Activated T-cell treated with anti-CD3 and anti-CD28 coated beads for 1 hour (primary cell): ENCODE measurements at places on chromosomes 7 and 10.

DNA sequence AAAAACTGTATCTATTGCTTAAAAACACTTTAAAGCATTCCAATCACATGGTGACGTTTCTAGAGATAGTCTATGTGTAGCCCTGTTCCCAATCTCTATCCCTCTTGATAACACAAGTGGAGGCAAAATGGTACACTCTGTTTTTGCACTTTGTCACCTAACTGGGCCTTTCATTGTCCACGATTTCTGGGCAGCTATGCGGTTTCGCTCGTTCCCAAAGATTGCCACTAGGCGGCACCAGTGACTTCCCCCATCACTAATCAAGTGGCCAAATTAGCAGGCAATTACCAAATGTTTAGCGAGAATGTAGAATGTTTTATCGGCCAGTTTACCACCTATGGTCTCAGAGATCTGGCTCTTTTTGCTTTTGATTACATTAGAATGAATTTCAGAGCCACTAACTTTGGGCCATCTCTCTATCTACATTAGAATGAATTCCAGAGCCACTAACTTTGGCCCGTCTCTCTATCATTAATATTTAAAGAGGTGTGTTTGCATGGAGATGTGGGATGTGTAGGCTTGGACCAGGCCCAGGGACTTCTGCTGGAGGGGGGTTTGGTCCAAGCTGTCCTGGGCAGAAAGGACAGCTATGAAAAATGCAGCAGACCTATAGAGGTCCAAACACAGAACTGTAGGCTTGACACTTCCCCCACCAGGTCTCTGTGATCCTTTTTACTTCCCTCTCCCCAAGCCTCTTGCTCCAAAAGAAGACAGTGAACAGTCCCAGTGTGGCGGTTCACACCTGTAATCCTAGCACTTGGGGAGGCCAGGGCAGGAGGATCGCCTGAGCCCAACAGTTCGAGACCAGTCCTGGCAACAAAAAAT is 90.1 kb downstream of the EPC1 start:
- DNase-seq = peak; percentile 51

DNA sequence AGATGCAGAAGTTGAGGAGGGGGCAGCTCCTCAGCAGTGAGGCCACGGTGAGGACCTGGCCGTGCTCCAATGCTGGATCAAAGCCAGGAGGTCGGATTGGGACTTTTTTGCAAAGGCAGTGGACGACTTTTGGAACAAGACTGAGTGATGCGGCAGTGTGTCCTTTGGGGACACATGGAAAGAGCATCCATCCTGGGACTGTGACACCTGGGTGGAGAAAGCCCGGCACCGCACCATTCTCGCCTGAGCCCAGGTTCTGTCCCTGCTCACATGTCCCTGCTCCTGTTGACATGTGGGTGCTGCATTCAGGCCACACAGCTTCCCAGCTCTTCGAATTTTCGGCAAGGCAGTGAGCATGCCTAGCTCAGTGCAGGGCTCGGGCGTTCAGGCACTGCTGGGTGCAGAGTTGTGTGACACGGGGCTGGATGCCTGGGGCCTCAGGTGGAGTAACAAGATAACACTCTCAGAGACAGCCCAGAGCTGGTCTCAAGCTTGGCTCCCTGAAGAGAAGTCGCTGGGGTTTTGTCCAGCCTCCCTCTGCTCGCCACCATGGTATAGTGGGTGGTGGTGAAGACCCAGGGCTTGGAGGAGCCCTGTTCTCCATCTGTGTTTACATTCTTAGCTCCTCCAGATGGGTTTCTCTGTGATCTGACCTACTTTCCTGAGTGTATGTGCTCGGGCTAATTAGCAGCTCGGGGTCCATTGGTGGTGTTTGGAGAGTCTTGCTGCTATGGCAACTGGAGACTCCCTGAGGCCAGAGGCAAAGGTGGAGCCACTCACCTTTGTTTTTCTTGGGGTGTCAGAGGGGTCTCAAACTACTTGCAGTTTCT is 111.7 kb upstream of the BTBD16 start:
- no peak for DNase-seq

- no peak for DNase-seq
These were observed 17.4 kb upstream of the KNDC1 start for GRCh38 chr10:133142523-133143199.

DNA sequence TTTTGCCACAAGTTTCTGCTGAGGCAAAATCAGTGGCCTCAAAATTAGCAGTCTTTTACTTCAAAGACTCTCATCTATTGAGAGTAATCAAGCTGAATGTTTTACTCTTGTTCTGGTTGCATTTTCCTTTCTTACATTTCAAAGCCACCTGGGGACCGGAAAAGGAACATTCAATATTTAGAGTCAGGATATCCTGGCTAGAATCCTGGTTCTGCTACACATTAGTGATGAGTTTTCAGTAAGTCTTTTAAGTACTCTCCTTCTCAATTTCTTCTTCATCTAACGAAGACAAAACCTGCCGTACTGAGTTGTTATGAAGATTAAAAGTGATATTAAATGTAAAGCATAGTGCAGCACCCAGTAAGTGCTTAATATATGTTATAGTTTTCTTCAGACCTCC is 52.5 kb downstream of the LAMB4 start:
- DNase-seq = no peak

- no peak for DNase-seq
These were observed 43.1 kb upstream of the CAMK2B start for GRCh38 chr7:44368455-44368854.

DNA sequence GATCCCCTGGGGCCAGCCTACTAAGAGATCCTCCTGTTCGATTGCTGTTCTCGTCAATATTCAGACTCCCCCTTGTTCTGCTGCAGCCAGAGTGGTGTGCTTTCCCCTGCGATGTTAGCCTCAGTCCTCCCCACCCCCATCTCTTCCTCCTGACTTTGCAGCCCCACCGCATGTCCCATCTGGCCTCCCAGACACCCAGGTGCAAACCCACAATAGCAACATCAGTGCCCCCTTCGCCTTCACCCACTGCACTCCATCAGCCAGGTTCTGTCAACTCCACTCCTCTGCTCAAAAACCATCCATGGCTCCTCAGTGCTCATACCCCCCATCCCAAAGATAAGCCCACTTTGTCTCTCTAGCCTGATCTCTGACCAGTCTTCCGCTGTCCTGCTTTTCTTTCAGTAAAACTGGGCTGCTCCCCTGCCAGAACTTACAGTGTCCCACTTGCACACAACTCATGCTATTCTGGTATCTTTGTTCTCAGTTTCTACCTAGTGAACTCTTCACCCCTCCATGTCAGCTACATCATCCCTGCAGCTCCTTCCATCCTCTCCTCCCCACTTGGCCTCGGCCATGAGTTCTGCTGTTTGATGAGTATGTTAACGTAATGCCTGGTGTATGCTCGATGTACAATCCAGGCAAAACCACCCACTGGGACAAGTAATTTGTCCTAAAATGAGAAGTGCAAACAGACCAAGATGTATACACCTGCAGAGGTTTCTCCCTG is 26.6 kb downstream of the COL13A1 start:
- no peak for DNase-seq

GRCh38 chr10:112335111-112335867 is 38.6 kb upstream of the ACSL5 start:
- DNase-seq = no peak

DNA sequence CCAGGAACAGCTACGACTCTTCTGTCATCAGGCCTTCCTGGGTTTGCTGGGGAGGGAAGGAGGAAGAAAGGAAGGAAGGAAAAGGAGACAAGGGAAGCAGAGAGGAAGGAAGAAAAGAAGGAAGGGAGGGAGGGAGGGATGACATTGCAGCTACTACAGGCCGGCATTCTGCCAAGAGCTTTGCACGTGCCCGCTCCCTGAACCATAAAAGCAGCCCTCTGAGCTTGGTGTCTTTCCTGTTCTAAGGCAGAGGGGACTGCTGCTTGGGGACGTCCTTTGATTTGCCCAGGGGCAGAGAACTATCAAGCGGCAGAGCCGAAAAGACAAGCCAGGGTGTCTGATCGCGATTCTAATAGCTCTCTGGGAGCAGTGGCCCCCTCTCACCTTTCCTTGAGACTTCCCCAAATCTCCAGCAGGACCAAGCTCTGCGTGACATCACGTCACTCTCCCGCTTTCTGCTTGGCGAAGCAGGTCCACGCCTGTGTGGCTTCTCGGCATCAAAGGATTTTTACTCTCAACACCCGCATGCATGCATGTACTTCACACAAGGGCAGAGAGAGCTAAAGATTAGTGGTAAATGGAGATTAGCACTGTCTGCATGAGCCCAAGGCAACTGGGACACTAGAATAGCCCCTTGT is 167.8 kb upstream of the AUTS2 start:
- no peak for DNase-seq

GRCh38 chr7:158372400-158373342 is 215.0 kb downstream of the PTPRN2 start:
- no peak for DNase-seq

DNA sequence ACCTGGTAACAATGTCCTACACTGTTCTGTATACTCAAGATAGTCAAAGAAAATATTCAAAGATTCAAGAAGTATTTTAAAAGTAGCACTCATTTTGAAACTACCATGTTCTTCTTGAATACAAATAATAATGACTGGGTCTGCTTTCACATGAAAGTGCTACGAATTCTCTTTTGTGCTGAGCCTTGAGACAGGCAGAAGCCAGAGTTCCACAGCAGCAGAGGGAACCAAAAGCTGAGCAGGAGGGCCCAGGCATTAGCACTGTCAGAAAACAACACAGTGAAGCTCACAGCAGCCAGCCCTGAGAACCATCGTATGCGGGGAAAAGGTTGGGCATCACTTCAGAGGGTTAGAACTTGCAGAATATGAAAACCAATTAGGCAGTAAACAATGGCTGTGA is 38.9 kb downstream of the ANKMY2 start:
- DNase-seq = no peak

GRCh38 chr7:157211690-157212089 is 73.0 kb downstream of the UBE3C start:
- no peak for DNase-seq

DNA sequence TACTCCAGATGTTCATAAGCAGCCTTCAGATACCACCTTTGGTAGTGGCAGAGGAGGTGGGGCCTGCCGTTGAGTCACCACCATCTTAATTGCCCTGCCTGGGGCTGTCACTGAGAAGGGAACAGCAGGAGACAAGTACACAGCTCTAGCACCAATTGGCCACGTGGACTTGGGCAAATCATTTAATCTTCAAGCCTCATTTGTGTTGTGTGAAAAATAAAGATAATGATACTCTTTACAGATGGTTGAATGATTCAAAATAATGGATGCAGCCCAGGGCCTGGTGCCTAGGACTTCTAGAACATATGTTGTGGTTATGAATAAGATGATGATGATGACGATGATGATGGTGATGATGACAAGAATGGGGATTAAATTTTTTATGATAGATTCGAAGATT is 111.9 kb upstream of the ADAM12 start:
- no peak for DNase-seq

- peak; percentile 9 for DNase-seq
These were observed 83.9 kb downstream of the JAZF1 start for GRCh38 chr7:28096713-28097112.

- no peak for DNase-seq
These were observed 467.4 kb downstream of the TYW1 start for GRCh38 chr7:67463983-67464382.

GRCh38 chr7:132654150-132654549 is 77.9 kb upstream of the PLXNA4 start:
- no peak for DNase-seq

DNA sequence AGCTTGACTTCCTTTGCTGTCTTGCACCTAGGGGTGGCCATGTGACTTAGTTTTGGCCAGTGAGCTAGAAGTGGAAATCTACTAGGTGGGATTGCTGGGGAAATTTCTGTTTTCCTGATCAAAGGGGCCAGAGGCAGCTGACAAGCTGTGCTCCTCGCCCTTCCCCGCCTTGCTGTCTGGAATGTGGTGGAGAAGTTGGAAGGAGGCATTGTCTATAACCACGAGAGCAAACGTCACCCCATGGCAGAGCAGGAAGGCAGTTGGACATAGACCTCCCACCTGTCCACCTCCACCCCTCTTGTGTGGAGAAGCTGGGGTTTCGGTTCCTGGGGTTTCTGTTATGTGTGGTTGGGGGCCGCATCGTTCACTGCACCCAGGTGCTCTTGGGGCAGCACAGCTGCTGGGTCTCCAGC is 7.3 kb downstream of the SFRP5 start:
- DNase-seq = no peak
